Astrocyte (in vitro differentiated cells and primary cell): ENCODE measurements at places on chromosomes 6 and 20.

DNA sequence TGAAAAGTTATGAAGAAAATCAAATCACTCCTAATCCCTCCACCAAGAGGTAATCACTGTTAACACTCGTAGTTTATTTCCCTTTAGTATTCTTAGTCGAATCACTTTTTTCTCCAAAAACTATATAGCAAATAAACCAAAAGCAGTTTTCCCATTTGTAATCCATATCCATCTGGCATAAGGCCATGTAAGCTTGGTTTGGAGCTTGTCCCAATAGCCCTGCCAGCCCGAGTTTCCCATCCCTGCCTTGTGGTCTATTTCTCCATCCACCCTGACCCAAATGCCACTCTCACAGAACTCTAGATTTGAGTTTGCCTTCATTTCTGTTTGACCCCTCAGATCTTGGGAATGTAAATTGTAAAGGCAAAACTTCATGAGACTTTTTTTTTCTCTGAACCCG lies 71.8 kb upstream of the DSP start:
- H3K27ac ChIP-seq: no peak overlapping the region
- H3K36me3 ChIP-seq: no peaks in the 10 kb centered on the region
- H3K4me1 ChIP-seq: peaks cover 13% of the 10 kb centered on the region
- H3K27me3 ChIP-seq: no peaks in the 10 kb centered on the region

DNA sequence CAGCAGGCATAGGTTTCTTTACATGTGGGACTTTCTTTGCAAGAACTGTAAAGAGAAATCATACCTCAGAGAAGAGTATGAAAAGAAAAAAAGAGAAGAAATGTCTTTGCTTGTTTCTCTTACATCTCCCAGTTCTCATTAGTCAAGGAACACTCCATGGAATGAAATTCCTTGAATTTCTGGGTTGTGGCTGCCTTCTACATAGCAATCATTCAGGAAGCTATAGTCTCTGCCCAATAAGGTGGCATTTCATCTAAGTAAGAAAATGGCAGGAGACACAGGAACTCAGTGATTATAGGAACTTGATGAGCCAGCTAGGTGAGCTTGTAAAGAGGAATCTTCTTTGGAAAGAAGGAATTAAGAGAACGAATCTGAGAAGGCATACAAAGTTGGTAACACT lies 197.0 kb upstream of the FKBP1C start:
- DNase-seq: no peak
- H3K36me3 ChIP-seq: no peaks in the 10 kb centered on the region
- no peak overlapping the region for H3K4me3 ChIP-seq
- no peaks in the 10 kb centered on the region for H3K4me1 ChIP-seq

- peak; percentile 96 for DNase-seq
- H3K27me3 ChIP-seq: no peaks in the 10 kb centered on the region
- peak overlapping the region; percentile 27 for H3K4me3 ChIP-seq
- peaks cover 47% of the 10 kb centered on the region for H3K4me1 ChIP-seq
- H3K36me3 ChIP-seq: no peaks in the 10 kb centered on the region
Measured at GRCh38 chr6:90219209-90219985, 77.2 kb downstream of the BACH2 start.

DNA sequence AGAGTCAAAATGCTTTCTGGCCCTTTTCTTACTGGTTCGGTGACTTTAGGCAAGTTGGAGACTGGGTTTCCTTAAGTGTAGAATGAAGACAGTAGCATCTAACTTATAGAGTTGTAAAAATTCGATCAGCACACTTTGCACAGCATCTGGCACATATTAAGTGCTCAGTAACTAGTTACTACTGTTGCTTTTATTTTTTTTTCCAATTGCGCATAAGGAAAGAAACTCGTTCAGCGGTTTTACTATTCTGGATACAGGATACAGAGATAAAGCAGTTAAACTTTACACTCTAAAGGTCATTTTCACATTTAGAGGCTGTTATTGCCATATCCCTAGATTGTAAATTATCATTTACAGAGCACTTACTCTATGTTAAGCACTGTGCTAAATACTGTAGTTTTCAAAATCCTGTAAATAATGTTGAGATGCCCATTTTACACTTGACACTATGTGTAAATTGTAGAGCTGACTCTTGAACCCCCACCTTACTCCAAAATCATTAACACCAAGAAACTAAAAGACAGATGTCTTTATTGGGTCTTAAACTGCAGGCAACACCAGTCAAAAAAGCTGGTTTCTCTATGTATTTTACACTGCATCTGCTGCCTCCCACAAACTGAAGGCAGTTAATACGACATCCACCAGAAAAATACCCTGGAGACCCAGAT lies 886 bp downstream of the ROMO1 start:
- H3K36me3 ChIP-seq: peaks cover 35% of the 10 kb centered on the region
- peak overlapping the region; percentile 94 for H3K27ac ChIP-seq
- peak overlapping the region; percentile 97 for H3K4me3 ChIP-seq
- H3K4me1 ChIP-seq: peaks cover 19% of the 10 kb centered on the region
- H3K27me3 ChIP-seq: no peaks in the 10 kb centered on the region
- no peak for DNase-seq

DNA sequence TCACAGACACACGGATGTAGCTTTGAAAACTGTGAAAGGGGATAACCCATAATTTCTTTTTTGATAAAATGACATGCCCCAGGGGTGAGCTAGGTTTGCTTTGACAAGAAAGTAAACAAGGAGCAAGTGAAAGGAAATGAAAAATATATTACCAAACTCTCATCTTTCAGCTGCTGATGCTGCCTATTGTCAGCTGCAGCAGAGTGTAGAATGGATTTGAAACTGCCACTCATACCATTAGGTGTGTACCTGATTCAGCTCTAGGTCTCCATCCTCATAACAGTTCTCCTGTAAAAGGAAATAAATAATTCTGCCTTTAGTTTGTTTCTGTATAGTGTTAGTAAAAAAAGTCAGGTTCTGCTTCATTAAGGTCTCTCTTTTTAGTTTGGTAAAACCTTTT lies 415.1 kb upstream of the MARCKS start:
- H3K36me3 ChIP-seq: no peaks in the 10 kb centered on the region
- no peaks in the 10 kb centered on the region for H3K4me1 ChIP-seq
- DNase-seq: no peak
- no peak overlapping the region for H3K27ac ChIP-seq
- no peaks in the 10 kb centered on the region for H3K27me3 ChIP-seq
- no peak overlapping the region for H3K4me3 ChIP-seq

DNA sequence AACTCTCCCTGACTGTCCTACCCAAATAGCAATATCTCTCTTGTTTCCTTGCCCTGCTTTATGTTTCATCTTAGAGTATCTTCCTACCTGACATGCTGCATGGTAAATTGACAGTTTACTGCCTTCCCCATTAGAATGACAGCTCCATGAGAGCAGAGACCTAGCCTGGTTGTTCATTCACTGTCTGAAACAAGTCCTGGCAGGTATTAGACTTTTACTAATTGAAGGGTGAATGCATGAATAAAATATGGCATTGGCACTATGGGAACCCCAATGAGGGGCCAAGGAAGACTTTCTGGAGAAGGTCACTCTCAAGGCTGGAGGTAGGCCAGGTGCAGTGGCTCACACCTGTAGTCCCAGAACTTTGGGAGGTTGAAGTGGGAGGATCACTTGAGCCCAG lies 3.8 kb upstream of the CITED2 start:
- no peak for DNase-seq
- H3K36me3 ChIP-seq: no peaks in the 10 kb centered on the region
- no peaks in the 10 kb centered on the region for H3K27me3 ChIP-seq
- no peak overlapping the region for H3K4me3 ChIP-seq
- no peak overlapping the region for H3K27ac ChIP-seq

DNA sequence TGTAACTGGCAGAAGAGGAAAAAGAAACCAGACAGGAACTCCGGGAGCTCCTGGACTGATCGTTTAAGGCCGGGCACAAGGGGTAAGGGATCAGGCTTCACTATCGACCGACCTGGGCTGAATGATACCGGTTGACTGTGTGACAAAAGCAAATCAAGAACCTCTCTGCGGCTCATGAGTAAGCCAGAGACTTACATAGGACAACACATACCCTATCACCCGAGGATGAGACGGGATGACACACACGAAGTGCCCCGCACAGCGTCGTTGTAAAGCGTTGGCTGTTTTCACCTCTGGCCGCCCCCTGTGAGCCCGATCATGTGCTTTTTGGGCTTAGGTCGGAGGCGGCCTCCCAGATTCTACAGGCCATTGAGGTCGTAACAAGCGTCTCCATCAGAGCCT lies 695 bp upstream of the TGIF2 start:
- peaks cover 28% of the 10 kb centered on the region for H3K4me1 ChIP-seq
- peak overlapping the region; percentile 57 for H3K27ac ChIP-seq
- H3K36me3 ChIP-seq: no peaks in the 10 kb centered on the region

DNA sequence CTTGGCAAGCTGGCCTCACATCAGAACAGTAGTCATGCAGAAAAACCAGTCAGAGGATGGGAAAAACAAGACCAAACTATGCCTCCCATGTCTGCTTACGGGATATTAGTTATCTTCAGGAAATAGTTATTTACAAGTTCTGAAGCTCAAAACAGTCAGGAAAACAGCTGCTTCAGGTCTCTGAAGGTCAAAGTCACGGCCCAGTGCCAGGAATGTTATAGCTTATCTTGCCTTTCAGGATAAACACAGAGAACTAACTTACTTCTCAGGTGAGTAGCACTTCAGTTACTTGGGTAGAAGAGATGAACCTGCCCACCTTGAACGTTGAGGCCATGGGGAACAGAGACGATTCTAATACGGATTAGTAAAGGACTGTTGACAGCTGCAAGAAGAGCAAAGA lies 310.7 kb downstream of the KIF16B start:
- no peak overlapping the region for H3K4me3 ChIP-seq
- no peaks in the 10 kb centered on the region for H3K36me3 ChIP-seq
- H3K4me1 ChIP-seq: no peaks in the 10 kb centered on the region
- H3K27me3 ChIP-seq: no peaks in the 10 kb centered on the region
- no peak overlapping the region for H3K27ac ChIP-seq
- no peak for DNase-seq
